AG10803 (cell line): ENCODE measurements at places on chromosomes 12 and 14.

DNA sequence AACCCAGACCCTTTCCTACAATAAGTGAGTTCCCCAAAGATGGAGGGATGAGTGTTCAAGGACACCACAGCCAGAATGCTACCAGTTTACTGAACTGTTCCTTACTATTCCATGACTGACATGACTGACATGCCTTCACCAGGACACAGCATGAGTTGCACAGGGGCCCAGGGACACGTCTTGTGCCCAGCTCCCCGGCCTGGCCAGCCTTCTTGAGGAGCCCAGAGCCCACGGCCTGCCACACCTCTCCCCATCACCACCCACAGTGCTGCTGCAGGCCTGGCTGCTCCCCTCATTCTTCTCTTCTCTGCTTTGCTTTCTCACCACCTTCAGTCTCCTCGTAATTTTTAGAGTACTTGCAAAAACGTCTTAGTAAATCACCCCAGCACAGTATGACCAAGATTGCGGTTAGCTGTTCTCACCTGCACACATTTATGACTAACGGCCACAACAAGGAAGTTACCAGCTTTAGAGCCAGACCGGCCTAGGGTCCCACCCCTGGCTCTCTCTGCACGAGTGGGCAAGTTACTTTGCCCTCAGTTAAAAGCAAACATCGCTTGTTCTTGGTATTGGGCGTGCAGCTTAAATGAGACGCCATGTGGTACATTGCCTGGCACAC is 18.5 kb downstream of the PPP2R5E start:
- no peak for DNase-seq

DNA sequence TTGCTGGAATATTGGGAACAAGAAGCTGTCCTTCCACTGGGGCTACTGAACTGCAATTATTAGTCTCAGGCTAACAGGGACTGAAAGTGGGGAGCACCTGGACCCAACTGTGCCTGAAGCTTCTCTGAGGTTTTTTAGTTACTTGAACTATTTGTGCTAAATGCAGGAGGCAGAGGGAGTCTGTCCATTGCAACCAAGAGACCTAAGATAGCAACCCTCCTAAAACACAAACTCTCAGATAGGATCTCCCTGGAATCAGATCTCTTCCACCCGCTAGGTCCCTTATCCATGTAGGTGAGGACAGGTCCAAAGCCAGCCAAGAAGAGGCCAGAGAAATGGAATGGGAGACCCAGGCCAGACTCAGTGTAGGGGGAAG is 58.1 kb downstream of the NCOR2 start:
- no peak for DNase-seq

DNA sequence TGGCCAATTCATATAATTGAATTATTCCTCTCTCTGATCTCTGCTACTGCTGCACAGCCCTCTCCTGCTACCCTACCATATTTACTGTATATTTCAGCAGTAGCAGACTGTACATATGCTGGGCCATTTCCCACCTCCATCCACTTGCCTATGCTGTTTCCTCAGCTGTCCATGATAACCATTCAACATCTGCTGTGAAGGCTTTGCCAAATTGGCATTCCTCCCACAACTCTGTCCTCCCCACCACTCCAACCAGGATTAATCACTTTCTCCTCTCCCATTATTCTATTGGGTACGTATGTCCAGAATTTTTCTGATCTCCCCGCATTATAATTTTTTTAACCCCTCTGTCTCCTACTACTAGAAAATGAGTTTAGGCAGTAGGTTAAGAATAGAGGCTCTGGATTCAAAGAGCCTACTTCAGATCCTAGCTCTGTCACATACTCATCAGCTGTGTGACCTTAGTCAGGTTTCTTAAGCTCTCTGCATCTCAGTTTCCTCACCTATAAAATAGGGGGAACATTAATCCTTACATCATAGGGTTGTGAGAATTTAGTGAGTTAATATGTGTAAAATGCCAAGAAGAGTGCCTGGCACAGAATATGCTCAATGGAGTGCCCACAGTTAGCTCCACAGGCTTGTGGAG is 123.3 kb downstream of the KICS2 start:
- peak; percentile 88 for DNase-seq

- no peak for DNase-seq
Measured at GRCh38 chr12:30805959-30806358, 51.2 kb upstream of the CAPRIN2 start.

GRCh38 chr14:72186523-72186922 is 254.3 kb downstream of the RGS6 start:
- DNase-seq, result no peak

- DNase-seq, result no peak
Measured at GRCh38 chr12:96985515-96986362, 78.7 kb downstream of the NEDD1 start.

DNA sequence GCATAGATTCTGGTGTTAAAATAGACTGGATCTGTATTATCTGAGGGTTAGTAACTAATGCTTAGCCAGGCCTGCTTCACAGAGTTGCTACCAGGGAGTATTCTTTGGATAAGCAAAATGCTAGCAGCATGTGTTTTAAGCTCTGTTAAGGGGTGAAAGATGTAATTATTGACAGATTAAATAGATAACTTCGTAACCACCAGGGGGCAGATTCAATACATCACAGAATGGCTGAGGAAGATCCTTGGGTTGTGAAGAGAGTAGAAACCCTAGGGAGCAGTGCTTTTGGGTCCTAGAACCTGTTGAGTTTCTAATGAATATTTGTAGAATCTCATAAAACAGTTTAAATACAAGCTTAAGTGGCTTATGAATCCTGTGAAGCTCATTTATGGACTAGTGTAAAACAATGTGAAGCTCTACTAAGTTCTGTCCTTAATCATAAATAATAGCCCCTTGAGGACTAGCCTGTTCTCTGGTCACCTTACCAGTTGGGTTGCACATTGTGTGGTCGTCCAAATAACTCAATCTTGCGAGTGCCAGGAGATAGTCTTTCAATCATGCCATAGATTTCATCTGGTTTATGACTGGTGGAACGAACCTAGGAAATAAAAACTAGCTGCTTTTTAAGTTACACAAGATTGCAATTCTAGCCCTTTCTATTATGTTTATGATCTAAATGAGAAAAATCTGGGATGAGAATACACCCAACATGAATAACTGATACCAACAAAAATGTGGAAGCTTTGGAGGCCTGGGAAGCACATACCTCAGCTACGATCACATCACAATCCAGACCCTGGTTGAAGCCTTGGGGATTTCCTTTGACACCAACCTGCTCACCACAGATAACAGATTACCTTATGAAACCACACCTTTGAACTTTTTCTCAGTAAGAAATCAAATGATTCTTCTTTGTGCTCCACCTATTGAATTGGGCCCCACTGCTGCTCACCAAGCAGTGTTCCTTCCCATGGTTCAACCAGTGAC is 12.3 kb downstream of the METTL3 start:
- peak; percentile 52 for DNase-seq

DNA sequence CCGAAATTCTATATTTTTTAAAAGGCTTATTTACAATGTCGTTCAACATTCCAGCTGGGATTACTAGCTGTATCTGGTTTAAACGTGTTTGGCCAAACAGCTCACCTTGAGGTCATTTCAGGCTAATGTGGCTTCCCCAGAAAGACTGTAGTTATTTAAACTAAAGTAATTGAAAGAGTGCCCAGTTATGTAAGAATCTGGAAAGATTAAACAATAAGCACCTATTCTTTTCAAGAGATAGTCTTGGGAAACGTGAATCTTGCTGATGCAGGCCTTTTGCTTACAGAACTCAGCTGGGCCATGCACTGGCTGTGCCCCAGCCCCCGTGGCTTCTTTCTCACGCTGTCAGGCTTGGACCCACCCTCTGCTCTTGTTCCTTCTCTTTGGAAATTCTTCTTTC is 24.4 kb downstream of the GLRX5 start:
- DNase-seq, result no peak
